ENCODE measurements at places on chromosomes 1 and 21. TPM values are rescaled to one million over a fixed set of nuclear protein-coding genes. Genes with fewer than 3 reads are reported as not detected.

- DNase-seq: no peak
Observed at GRCh38 chr1:59219916-59220315, 77.0 kb upstream of the FGGY start.

GRCh38 chr21:35153671-35154070 is 104.6 kb upstream of the RUNX1 start:
- no peak for DNase-seq

DNA sequence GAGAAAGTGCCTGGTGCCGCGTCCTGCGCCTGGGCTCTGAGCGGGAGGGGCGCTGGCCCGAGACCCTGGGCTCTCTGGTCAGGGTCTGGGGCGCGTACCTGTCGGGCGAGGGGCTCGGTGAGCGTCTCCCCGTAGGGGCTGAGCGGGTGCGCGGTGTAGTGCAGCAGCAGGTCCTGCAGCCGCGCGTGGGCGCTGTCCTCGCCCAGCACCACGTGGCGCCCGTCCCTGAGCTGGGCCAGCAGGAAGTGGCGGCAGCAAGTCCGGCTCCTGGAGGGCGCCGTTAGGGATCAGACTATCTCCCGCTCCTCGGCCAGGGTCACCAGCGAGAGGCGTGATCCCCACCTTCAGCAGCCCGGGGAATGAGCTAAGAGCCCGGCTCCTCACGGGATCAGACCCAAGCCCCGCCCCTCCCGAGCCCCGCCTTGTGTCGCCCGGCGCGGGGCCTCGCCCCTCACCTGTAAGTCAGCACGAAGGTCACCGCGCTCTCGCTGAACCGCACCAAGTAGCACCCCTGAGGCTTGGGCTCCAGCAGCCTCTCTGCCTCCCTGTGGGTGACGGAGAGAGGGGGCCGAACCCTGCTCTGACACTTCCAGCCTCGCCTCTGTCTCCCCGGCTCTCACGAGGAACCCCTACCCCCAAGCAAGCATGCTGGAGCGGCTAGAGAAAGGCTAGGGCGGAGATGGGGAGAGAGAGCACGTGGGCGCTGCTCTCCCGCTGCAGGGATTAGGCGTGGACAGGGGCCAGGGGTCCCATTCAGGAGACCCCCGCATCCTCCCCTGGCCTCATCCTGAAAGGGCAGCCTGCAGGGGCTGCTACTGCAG is 2.7 kb downstream of the SH2D2A start:
- no peak for DNase-seq

GRCh38 chr1:82455342-82455741 is 654.6 kb downstream of the ADGRL2 start:
- DNase-seq: no peak

DNA sequence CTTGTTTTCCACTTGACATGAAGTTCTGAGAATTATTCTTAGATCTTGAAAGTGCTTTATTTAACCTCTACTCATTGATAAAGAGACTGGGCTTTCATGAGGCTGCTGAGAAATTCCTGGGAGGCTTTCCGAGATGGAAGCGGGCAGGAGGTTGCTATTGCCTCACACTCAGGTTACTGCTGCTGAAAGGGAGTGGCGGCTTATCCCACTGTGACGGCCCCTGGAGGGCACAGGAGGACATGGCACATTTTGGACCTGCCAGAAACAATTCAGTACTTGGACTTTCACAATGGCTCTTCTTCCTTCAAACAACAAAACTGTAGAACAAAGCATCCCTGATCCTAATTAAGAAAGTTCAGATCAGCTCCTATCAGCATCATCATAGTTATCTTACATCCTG is 16.2 kb upstream of the MARK1 start:
- no peak for DNase-seq

- no peak for DNase-seq
Observed at GRCh38 chr1:53505401-53505800, 46.2 kb downstream of the DMRTB1 start.

GRCh38 chr1:109307274-109308021 is 637 bp upstream of the MYBPHL start:
- DNase-seq: no peak

GRCh38 chr21:37146320-37147235 is 73.5 kb downstream of the TTC3 start:
- DNase-seq: no peak

GRCh38 chr1:239719642-239720258 is 333.4 kb downstream of the CHRM3 start:
- no peak for DNase-seq

GRCh38 chr1:202227053-202227672 is 33.6 kb downstream of the LGR6 start:
- no peak for DNase-seq

GRCh38 chr1:162756523-162756922 is 34.0 kb upstream of the HSD17B7 start:
- no peak for DNase-seq

DNA sequence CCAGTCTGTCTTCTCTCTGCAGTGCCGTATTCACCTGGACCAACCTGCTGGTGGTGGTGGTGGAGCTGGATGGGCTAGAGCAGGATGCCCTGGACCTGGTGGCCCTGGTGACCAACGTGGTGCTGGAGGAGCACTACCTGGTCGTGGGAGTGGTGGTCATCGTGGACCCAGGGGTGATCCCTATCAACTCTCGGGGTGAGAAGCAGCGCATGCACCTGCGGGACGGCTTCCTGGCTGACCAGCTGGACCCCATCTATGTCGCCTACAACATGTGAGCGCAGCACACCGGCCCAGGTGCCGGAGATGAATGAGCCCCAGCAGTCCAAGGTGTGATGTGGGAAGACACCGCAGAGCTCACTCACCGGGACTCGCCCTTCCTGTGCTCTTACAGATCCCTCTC is 37.5 kb downstream of the S100B start:
- DNase-seq: no peak

GRCh38 chr1:47582891-47583608 is 145.2 kb downstream of the FOXD2 start:
- DNase-seq: no peak

DNA sequence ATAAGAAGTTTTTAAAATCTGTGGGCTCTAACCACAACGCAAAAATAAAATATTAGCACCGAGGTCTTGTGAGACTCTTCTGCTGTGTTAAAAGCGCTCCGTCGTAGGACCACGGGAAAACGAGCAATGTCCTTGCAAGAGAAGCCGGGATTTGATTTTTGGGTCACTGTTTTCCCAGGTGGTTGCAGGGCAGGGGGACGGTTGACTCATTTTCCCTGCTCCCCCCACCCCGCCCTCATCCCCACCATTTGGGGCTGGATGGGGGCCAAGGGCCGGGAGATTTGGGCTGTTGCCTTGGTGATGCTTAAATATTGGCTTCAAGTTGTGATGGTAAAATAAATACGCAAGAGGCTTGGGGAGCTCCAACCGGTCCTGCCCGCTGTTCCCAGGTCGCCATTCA is 67.6 kb upstream of the SLC25A33 start:
- DNase-seq: no peak

DNA sequence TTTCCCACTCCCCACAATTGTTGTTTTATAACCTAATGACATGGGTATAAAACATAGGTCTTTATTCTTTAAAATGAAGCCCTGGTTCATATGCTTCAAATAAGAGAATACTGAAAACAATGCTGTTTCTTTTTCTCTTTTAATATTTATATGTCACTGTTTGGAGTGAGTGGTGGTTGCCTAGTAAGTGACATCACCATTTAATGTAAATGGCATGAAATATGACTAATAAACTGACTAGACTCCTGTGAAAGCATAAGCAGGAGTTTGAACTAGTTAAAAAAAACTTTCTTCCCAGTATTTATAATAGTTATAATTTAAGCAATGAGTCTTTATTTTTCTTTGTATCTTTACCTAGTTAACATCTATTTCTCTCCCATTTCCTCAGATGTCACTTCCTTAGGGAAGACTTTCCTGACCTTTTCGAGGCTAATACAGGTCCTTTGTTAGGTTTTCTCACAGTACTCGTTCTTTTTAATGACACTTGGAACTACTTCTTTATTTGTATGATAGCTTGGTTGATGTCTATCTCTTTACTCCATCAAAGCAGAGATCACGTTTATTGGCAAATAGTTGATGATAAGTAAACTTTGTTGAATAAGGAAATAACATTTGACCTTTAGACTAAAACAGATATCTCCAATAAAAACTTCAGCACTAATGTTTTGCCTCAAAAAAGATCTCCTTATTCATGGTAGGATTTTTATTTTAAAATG is 105.4 kb upstream of the PDC start:
- DNase-seq: no peak

DNA sequence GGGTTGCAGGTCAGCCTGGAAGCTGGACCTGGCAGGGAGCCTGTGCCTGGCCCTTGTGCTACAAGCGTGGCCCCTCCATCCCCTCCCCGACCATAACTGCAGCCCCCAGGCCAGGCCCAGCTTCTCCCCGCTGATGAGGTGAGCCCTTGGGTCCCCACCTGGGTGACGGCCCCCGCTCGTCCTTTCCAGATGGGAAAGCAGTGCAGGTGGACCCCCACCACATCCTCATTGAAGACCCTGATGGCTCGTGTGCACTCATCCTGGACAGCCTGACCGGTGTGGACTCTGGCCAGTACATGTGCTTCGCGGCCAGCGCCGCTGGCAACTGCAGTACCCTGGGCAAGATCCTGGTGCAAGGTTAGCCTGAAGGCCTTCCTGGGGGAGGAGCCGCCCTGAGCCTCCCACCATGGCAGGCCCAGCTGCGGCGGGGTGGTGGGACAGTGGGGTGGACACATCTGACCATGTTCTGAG is 56.9 kb downstream of the TRIM11 start:
- no peak for DNase-seq

GRCh38 chr1:200838676-200839445 is 33.9 kb upstream of the GPR25 start:
- DNase-seq: no peak

DNA sequence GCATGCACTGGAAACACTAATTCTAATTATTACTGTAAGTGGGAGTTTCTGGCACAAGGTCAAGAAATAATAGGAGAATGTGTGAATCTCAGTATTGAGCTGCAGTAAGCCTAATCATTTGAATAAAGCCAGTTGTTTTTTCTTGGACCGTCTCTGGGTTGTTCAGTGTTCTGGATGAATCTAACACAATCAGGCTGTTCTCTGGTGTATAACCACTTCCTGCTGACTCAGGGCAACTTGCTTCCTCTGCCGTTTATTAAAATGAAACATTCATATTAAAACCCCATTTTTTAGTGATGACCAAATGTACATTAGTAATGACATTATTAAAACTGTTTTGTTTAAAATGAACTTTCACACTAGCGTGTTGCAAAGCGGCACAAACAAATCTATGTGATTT is 273.1 kb upstream of the SNX7 start:
- no peak for DNase-seq

- DNase-seq: no peak
Observed at GRCh38 chr1:197922070-197922390, 4.9 kb downstream of the LHX9 start.

- no peak for DNase-seq
Observed at GRCh38 chr1:198241553-198241952, 84.8 kb downstream of the NEK7 start.

KRTAP19-3 gene
- not detected for total RNA-seq

ATP5PF gene
- 103 TPM for total RNA-seq

CACNA1E gene
- total RNA-seq: not detected

SLAMF7 gene
- total RNA-seq: 0.21 TPM

GBP7 gene
- total RNA-seq: not detected

PTPN22 gene
- not detected for total RNA-seq

MAP1LC3C gene
- 0.21 TPM for total RNA-seq

KCNJ6 gene
- total RNA-seq: not detected

C1orf116 gene
- 0.08 TPM for total RNA-seq

RNF186 gene
- not detected for total RNA-seq

CRYBG2 gene
- total RNA-seq: 0.64 TPM

CD101 gene
- total RNA-seq: not detected

Data from Panc1 (cell line).